ENCODE measurements at places on chromosomes 5 and 9. TPM values are rescaled to one million over a fixed set of nuclear protein-coding genes. Genes with fewer than 3 reads are reported as not detected.

SARDH gene
- polyA plus RNA-seq = not detected

SOX30 gene
- polyA plus RNA-seq = 0.61 TPM

SLC6A18 gene
- polyA plus RNA-seq = not detected

ROR2 gene
- not detected for polyA plus RNA-seq

ANKRD18A gene
- polyA plus RNA-seq = not detected

MAML1 gene
- polyA plus RNA-seq = 3.5 TPM

EPB41L4B gene
- not detected for polyA plus RNA-seq

JAKMIP2 gene
- 1.7 TPM for polyA plus RNA-seq

GARIN3 gene
- not detected for polyA plus RNA-seq

ACOT12 gene
- not detected for polyA plus RNA-seq

CBY3 gene
- not detected for polyA plus RNA-seq

TSSK1B gene
- not detected for polyA plus RNA-seq

ZNF462 gene
- not detected for polyA plus RNA-seq

PHF24 gene
- not detected for polyA plus RNA-seq

IL13 gene
- not detected for polyA plus RNA-seq

KIF20A gene
- polyA plus RNA-seq = not detected

SPINK4 gene
- not detected for polyA plus RNA-seq

GRCh38 chr9:79196606-79197005 is 375.2 kb upstream of the TLE4 start:
- no peak for DNase-seq

- no peak for DNase-seq
Measured at GRCh38 chr5:109100971-109101370, 308.8 kb downstream of the PJA2 start.

GRCh38 chr9:123131258-123131657 is 97.8 kb downstream of the GPR21 start:
- no peak for DNase-seq

- no peak for DNase-seq
Measured at GRCh38 chr9:94802793-94803192, 76.3 kb downstream of the AOPEP start.

- DNase-seq = no peak
Measured at GRCh38 chr9:128593039-128593438, 40.7 kb downstream of the SPTAN1 start.

- DNase-seq = no peak
Measured at GRCh38 chr5:66358741-66359140, 214.6 kb downstream of the SREK1 start.

DNA sequence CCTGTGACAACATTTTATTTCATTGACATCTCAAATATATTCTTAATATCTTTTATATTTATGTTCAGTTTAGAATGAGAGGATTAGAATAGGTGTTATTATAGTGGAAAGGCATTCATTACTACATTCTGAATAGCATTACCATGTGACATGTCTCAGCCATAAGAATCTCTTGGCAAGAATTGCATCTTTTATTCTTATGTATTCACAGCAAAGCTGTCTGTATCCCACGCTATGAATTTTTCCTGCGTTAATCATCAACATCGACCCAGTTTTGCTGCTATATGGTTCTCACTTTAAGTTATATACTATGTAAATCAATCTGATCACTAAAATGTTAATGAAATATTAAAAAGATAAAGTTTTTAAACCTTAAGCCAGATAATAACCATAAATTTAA is 248.6 kb downstream of the TMEM232 start:
- no peak for DNase-seq

- no peak for DNase-seq
Measured at GRCh38 chr5:61991430-61991829, 314.6 kb upstream of the KIF2A start.

- no peak for DNase-seq
Measured at GRCh38 chr5:112914584-112914983, 7.4 kb downstream of the REEP5 start.

- no peak for DNase-seq
Measured at GRCh38 chr5:118519466-118519865, 468.9 kb downstream of the DTWD2 start.

DNA sequence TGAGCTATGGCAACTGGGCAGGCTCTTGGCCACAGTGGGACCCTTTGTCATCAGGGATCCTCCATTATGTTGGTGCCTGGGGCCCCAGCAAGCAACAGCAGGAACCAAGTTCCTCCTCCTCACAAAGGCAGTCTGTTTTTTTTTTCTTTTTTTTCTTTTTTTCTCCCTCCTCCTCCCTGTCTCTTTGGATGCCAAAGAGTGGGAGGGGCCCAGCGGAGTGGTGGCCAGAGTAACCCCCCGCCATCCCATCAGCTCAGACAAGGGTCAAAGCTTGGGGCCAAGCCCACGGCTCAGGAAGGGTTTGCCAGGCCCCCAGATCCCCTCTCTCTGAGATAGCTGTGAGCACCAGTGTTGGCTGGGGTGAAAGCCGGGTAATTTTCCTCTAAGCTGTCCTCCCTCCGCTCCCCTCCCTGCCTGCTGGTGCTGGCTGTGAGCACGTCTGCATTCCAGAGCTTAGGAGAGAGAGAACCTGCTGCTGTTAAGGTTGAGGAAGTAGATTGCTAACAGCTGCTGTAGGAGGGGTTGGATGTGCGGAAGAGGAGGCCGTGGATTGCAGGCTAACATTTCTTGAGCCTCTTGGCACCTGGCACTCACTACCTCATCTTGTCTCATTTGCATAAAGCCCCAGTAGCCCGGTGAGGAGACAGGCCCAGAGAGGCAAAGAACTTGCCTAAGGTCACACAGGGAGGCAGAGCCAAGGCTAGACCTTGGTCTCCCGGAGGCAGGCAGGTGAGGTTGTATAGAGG is 21.2 kb downstream of the GSN start:
- no peak for DNase-seq

DNA sequence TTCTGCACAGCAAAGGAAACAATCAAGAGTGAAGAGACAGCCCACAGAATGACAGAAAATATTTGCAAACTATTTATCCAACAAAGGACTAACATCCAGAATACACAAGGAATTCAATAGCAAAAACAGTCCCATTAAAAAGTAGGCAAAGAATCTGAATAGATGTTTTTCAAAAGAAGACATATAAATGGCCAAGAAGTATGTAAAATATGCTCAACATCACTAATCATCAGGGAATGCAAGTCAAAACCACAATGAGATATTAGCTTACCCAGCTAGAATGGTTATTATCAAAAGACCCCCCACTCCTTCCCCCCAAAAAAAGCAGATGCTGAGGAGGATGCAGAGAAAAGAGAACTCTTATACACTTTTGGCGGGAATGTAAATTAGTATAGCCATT is 13.4 kb upstream of the OR13C8 start:
- no peak for DNase-seq

- DNase-seq = no peak
Measured at GRCh38 chr5:150473673-150474358, 24.3 kb upstream of the RPS14 start.

DNA sequence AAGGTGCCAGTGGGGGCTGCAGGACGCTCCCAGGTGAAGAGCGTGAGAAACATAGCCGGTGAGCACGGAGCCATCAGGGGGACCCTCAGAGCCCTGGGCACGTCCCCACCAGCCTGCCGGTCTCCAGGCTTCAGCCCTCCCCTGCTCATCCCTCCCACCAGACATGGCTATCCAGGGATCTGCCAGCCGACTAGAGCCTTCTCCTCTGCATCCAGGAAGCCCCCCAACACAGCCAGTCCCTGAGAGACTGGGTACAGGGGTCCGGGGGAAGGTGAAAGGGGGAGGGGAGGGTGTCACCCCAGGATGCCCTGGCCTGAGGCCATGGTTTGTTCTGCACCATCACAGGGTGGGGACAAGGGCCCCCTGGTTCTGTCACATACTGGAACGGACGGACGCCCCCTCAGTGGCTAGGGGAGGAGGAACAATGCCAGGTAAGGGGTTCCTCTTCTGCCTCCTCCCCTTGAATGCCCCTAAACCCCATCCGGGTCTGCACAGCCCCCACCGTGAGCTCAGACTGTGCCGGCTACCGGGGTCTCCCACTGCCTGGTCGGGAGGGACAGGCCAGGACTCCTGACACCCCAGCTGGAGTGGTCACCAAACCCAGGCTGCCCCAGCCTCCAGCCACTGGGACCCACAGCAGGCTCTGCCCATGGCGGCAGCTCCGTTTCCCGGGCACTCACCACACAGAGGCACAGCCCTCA is 34.3 kb downstream of the NACC2 start:
- no peak for DNase-seq

DNA sequence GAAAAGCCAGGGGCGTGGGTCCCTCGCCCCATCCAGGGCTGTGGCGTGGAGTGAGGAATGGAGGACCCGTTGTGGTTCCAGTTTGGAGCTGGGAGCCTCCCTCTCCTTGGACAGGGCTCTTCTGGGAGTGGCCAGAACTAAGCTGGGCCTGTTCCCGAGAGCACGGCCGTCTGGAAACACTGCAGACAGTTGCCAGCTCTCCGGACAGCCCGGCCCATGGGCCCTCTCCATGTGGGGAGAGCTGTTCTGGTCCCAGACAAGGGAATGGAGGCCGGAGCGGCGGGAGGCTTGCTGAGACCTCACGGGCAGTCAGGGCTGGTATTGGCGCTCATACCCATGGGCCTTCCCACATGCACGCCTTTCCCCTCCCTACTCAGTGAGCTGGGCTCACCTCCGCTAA is 45.2 kb upstream of the FCN2 start:
- no peak for DNase-seq

DNA sequence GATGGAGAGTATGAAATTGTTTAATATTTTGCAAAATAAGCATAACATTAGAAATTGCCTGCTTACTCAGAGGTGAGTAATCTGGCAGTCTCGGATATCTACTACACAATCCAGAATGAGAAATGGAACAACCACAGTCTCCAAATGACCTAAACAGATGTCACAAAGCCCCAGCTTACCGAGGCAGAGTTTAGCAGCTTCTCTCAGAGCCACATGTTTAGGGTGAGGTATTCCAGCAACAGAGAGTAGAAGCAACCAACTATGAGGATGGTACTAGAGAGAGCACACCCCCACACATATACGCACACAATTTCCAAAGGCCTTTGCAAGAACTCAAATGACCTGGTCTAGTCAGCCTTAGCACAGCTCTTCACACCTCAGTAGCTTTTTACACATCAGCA is 122.7 kb upstream of the LPAR1 start:
- DNase-seq = no peak

GRCh38 chr9:98150721-98151120 is 31.7 kb upstream of the TRIM14 start:
- no peak for DNase-seq

DNA sequence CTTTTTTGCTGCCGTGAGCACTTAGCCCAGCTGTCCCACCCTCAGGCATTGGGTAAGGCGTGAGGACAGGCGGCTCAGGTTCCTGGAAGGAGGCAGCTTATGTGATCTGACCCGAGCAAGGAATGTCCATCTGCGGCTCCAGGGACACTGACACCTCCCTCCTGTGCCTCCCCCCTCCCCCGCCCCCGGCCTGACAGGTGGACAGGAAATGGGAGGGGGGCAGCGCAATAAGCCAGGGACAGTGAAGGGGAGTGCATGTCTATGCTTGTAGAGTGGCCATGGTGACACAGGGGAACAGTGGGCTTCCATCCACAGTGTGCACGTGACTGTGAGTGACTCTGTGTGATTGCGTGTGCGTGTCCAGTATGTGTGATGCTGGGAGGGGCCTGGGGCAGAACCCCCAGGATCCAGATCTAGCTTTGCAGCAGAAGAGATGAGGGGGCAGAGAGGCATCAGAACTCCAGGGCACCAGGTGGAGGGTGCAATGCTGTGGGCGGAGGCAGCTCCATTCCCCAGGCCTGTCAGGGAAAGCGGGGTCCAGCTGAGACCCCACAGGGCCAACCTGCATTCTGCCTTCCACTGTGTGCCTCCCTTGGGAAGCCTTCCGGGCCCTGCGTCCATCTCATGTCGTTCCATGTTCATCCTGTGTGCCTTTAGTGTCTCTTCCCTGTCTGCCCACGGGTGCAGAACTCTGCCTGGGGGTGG is 30.5 kb downstream of the CNTFR start:
- no peak for DNase-seq

DNA sequence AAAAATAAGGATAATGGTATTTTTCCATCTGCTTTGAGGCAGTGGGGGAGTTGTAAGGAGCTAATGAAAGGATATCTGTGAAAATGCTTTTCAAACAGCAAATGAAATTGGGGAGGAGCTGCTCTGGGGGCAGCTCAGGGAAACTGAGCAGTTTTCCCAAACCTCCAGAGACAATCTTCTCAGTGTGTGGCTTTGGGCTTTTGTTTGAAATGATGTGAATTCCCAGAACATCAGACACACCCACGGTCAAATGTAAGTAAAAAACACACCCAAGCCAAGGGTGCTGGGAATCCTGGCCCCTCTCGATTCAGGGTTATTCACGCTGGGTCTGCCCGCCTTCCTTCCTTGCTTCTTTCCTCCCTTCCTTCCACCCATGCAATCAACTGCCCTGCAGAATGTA is 512.6 kb downstream of the BNC2 start:
- DNase-seq = no peak

- DNase-seq = no peak
Measured at GRCh38 chr9:36937346-36937745, 96.7 kb downstream of the PAX5 start.

GRCh38 chr5:19208397-19208796 is 779.6 kb downstream of the CDH18 start:
- no peak for DNase-seq

- no peak for DNase-seq
Measured at GRCh38 chr5:38799556-38800377, 46.0 kb upstream of the OSMR start.

GRCh38 chr5:168579488-168580226 is 489 bp upstream of the PANK3 start:
- peak; percentile 97 for DNase-seq

GRCh38 chr9:113795811-113796392 is 80.2 kb upstream of the ZNF618 start:
- no peak for DNase-seq
